Caudate nucleus (tissue), 63 donors: ENCODE measurements at places on chromosomes 7 and 10.

GRCh38 chr7:80100254-80100653, 34.4 kb upstream of the GNAI1 start:
- no peak for DNase-seq

GRCh38 chr10:60194421-60194820, 195.3 kb downstream of the ANK3 start:
- no peak for DNase-seq

DNA sequence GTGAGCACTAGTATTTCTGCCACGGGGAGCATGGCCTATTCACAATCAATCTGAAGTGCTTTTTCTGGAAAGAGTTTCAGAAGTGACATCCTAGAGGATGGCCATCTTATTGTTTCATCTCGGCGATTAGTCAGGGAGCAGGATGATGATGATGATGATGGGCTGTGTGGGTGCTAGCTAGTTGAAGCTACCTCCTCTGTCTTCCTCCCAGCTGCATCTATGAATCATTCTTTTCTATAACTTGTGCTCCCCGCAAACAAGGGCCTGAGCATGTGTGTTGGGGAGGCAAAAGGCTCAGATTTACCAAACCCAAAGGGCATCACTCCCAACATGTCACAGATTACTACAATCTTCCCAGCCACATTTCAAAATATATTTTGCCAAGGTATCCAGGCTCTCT, 118.7 kb upstream of the LAMB4 start:
- DNase-seq = no peak

GRCh38 chr7:13241416-13241815, 554.0 kb downstream of the ARL4A start:
- no peak for DNase-seq

- no peak for DNase-seq
Measured at GRCh38 chr10:230758-231157, 95.5 kb downstream of the ZMYND11 start.

DNA sequence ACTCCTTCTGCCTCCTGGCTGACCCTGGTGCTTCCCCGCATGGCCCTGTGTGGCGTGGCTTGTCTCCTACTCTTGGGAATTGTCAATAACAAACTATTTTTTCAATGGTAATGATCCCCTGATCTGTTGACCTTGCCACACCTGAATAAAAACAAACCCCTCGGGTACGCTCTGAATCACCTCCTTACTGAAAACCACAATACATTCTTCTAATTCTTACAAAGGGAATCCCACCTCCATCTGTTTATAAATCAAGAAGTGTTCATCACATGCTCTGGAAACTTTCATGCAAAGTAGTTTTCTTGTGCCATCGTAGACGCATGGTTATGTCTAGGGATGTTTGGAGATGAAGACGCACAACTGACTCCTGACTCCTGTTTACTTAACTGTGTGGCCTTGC, 245.8 kb downstream of the FRMD4A start:
- DNase-seq = no peak

- no peak for DNase-seq
Measured at GRCh38 chr10:4195213-4195612, 410.2 kb upstream of the KLF6 start.

- no peak for DNase-seq
Measured at GRCh38 chr10:119041326-119041725, 11.8 kb downstream of the NANOS1 start.

- no peak for DNase-seq
Measured at GRCh38 chr10:6977398-6978186, 397.5 kb upstream of the PRKCQ start.

GRCh38 chr10:71316056-71316785, 2.8 kb upstream of the SLC29A3 start:
- DNase-seq = no peak

DNA sequence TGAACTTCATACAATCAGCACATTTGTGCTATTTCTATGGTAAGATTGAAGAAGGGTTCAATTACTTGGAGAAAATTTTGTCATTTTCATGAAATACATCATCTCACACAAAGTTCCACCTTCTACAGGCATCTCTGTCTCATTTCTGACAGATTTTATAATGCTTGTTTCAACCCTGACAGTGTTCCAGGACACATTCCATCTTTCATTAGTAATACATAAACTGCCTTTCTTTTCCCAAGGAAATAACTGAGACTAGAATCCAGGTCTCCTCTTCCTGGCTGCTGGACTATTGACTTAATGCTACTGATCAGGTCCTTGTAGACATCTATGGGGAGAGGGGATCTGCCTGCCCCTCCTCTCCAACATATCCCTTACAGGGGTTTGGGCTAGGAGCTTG, 70.1 kb upstream of the PLPP4 start:
- DNase-seq = no peak

GRCh38 chr7:8515640-8516185, 82.3 kb downstream of the NXPH1 start:
- no peak for DNase-seq

DNA sequence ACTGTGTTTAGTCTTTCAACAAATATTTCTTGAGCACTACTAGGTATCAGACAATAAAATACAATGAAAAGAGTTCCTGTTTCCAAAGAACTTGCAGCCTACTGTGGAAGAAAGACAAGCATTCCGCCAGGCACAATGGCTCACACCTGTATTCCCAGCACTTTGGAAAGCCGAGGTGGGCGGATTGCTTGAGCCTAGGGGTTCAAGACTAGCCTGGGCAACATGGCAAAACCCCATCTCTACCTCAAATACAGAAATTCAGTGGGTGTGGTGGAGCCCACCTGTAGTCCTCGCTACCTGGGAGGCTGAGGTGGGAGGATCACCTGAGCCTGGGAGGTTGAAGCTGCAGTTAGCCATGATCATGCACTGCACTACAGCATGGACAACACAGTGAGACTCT, 6.1 kb downstream of the SVOPL start:
- DNase-seq = no peak

- no peak for DNase-seq
Measured at GRCh38 chr10:95415621-95416031, 124.8 kb upstream of the PDLIM1 start.

GRCh38 chr10:17208476-17208875, 7.0 kb upstream of the TRDMT1 start:
- no peak for DNase-seq

- no peak for DNase-seq
Measured at GRCh38 chr7:68682910-68683309, 915.4 kb upstream of the AUTS2 start.

DNA sequence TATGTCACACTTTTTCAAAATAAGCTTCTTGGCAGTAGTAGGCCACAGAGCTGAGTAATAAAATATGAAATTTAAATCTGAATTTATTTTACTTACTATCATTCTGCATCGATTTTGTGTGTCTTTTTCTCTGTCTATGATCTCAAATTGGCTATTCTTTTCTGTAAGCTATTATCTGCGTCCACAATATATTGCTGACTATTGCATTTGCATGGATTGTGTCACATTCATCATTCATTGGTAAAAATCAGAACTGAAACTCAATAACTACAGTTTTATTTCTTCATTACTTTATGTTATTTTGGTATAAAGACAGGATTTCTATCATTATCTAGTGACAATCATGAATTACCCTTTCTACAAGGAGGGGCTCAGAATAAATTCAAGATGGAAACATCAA, 154.8 kb upstream of the AGR3 start:
- DNase-seq = no peak

DNA sequence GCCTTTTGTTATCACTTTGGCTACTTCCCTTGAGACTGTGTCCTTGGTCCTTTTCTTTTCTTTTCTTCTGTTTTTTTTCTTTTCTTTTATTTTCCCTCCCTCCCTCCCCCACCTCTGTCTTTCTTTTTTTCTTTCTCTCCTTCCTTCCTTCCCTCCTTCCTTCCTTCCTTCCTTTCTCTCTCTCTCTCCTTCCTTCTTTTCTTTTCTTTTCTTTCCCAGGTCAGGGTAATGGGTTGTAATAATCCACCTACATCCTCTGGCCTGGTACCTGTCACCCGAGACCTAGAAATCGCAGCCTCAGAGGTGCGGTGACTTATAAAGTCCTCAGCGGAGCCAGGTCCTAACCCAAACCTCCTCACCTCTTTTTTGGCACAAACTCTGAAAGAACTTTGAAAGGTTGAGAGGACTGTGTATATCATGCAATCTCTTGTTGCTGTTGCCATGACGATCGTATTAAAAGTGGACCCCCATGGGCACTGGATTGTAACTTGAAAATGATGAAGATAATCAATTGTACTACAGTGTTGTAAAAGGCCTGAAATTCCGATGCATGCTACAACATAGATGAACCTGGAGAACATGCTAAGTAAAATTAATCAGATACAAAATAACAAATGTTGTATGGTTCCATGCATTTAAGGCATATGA, 140.7 kb upstream of the AGK start:
- no peak for DNase-seq

- no peak for DNase-seq
Measured at GRCh38 chr10:77983384-77984341, 45.7 kb downstream of the POLR3A start.

DNA sequence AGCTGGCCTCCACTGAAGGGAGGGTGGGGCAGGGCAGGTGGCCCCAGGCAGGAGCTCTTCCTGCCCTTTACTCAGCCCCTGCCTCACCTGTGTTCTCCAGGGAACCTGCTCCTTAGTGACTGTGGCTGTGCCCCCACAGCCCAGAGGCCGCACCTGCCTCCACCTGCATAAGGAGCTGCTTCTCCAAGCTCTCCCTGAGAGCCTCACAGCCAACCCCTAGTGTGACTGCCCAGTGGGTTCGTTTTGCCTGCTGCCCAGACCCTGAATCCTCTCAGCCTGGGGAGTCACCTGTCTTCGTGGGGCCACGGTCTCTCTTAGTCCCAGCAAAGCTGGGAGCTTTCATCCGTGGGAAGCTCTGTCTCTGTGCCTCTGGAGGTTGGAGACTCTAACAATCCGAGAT, 94.4 kb downstream of the GLRX3 start:
- DNase-seq = no peak

DNA sequence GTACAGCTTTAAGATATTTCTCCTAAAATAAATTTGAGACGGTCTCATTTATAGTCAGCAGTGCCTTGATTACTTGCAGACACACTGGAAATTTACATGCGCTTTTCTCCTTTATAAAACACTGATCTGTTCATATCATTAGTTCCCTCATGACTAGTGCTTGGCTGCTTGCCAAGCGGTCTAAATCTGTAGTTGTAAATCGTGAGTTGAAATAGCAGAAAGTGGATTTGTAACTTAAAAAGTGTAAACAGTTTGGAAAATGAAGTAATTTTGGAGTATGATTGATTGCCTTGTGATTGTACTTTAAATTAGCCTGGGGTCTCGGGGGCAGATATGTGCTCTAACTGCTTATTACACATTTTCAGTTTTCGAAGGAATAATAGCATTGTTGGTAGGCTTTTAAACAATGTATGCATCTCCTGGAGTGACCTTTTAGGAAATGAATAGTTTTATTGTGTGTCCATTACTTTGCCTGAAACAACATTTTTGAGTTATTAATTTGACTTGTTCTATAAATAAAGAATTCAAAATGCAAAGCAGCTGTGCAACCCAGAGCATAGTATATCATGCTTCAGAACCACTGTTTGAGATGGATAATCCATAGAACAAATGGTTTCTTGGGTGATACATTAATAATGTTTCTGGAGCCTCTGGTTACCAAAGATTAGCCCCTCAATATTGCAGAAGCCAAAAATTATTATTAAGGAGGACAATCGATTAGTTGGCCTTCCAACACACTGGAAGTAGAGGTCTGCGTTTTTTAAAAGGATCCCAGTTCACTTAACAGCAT, 73.3 kb downstream of the ARID5B start:
- DNase-seq = no peak

- DNase-seq = peak; percentile 38
Measured at GRCh38 chr10:78184851-78185692, 151.4 kb downstream of the RPS24 start.

GRCh38 chr10:44343843-44344242, 41.1 kb downstream of the CXCL12 start:
- DNase-seq = no peak

- no peak for DNase-seq
Measured at GRCh38 chr7:73834626-73835191, 3.9 kb downstream of the CLDN4 start.

GRCh38 chr10:101310529-101311184, 43.3 kb upstream of the BTRC start:
- DNase-seq = peak; percentile 62

DNA sequence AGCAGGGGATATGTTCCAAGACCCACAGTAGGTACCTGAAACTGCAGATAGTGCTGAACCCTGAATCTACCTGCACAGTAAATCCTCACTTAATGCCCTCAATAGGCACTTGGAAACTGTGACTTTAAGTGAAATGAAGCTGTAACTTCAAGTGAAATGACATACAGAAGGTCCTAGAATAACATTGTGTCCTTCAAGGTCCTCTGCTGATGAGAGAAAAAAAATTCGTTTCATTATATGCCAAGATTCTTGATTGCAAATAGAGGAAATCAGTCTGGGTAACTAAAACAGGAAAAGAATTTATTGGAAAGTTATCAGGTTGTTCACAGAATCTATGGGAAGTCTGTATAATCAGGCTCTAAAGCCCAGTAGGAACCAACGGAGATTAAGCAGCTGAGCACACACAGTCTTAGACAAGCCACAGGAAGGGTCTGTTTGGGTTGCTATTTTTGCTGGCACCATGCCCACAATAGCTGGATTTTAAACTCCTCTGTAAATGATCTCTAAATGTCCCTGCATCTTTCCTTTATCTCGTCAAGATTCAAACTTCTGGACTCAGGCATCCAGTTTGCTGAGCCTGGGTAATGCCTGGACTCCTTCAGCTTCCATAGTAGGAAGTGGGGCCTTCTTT, 57.5 kb downstream of the EXOC4 start:
- no peak for DNase-seq

DNA sequence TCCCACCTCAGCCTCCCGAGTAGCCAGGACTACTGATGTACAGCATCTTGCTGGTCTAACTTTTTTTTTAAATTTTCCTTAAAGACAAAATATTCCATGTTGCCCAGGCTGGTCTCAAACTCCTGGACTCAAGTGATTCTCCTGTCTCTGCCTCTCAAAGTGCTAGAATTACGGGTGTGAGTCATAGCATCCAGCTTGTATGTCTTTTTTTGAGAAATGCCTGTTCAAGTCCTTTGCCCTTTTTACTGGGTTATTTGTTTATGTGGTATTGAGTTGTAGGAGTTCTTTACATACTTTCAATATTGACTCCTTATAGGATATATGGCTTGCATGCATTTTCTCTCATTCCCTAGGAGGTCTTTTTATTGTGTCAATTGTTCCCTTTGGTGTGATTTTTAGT, 486.4 kb downstream of the MAGI2 start:
- DNase-seq = no peak
